ENCODE measurements at places on chromosomes 12 and 14.

GRCh38 chr14:68283378-68284123 is 464.0 kb downstream of the RAD51B start:
- DNase-seq: peak; percentile 51

DNA sequence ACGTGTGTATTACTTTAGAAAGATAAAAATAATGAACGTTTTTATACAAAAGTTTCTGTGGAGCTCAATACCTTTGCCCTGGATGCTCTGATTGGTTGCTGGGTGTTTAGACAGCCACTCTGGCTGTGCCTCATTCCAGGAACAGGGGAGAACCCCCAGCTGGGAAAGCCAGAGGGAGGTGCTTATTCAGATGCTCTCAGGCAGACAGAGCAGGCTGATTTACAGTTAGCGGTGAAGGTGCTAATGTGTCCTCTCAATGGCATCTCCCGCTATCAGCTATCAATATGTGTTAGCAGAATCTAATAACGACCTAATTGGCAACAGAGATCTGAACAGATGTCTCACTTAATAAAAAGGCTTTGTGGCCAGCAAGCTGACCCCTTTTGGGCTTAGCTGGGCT is 402.3 kb downstream of the NUAK1 start:
- DNase-seq: no peak

DNA sequence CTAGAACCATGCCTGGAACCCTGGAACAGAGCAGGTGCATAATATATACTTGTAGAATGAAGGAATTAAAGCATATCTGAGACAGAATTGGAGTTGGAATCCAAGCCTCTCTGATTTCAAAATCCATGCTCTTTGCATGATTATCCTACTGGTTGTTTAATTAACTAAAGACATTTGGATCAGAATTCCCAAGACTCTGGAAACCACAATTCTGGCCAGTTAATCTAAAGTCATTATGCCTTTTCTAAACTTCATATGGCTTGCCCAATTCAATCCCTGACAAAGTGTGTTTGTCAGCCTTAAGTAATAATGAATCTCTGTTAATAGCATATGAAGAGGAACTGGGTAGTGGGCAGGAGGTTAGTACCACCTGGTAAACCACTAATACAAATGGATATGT is 422.6 kb downstream of the ATP23 start:
- DNase-seq: no peak

DNA sequence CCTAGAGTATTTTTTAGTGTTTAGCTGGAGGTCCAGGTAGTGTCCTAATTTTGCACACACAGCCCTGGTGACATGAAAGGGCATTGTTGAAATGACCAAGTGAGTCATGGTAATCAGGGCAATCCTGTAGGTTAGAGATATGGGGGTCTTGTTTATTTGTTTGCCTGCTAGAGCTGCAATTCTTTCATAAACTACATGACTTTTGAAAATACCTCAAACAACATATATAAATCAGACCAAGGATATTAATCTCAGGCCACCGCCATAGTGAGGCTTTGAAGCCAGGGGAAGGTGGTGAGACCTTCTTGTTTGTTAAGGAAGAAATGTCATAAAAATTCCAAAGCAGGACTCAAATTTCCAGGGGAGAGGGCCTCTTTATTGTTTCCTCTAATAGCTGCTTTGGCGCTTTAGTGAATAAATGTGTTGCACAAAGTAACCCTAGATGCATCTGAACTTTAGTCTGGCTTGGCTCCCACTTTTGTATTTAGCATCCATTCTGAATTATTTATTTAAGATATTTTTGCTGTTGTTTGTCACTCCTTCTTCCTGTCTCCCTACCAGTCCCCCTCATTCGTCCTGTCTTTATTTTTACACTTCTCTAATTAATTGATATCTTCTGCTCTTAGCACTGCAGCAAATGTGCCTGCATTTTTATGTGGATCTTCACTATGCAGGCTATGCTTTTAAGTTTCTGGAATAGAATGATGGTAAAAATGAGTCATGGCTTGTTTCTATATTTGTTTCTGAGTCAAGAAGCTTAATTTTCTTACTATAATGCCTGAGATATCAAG is 430.3 kb downstream of the RAD51B start:
- DNase-seq: no peak

DNA sequence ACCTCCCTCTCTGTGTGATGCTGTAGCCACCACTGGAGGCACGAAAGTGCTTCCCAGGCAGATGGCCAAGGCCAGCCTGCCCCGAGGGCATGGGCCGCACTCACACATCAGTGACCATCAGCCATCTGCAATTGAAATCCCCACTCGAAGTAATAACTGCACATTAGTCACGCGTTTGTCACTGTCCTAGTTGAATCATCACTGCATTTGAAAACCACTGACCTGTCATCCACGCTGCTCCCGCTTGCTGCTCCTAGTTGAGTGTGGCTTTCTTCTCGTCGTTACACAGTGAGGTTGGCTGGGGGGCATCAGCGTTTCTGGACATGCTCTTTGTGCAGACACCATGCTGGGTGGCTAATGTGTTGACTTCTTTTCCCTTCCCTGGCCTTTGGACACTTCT is 176.1 kb downstream of the ADGRD1 start:
- no peak for DNase-seq

DNA sequence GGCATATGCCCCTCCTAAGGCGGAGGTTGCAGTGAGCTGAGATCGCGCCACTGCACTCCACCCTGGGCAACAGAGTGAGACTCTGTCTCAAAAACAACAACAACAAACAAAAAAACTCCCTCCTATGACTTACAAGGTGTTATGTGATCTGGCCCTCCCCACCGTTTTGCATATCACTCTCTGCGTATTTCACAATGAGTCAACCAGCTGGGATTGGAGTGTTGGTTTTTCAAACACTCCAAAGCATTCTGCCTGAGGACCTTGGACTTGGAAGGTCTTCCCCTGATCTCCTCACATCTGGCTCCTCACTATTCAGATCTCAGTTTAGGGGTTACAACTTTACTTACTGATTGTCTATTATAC is 14.0 kb downstream of the MANSC1 start:
- no peak for DNase-seq

DNA sequence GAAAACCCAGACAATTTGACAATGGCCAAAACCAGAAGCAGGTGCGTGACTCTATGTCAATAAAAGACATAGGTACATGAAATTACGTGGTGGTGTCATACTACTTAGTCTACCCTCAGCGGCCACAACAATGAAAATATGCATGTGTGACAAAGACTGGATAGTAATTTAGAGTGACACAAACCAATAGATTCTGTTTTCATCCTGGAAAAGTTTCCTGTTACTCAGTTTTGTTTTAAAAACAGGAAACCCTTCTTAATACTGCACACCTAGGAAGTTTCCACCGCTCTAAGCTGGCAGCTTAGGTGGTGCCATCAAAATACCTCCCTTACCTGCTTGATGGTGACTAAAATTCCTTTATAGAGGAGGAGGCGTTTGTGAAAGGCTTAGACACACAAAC is 15.1 kb downstream of the POU6F1 start:
- DNase-seq: no peak

- no peak for DNase-seq
Measured at GRCh38 chr12:3527181-3527580, 36.2 kb downstream of the PRMT8 start.

GRCh38 chr12:78324234-78324633 is 493.5 kb downstream of the NAV3 start:
- DNase-seq: no peak

DNA sequence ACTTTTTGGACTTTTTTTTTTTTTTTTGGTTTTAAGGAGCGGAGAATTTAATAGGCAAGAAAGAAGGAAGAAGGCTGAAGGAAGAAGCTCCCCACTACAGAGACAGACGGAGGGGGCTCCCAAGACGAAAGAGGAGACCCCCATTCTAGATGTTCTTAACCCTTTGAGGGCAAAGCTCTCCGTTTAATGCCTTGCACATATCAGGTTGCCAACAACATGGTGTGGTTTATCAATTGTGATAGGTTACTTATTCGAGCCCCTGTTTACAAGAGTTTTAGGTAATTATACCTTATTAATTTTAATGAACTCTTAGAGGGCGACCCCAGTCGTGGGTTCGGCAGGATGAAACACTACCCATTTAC is 1.2 kb upstream of the FBXO33 start:
- DNase-seq: no peak

DNA sequence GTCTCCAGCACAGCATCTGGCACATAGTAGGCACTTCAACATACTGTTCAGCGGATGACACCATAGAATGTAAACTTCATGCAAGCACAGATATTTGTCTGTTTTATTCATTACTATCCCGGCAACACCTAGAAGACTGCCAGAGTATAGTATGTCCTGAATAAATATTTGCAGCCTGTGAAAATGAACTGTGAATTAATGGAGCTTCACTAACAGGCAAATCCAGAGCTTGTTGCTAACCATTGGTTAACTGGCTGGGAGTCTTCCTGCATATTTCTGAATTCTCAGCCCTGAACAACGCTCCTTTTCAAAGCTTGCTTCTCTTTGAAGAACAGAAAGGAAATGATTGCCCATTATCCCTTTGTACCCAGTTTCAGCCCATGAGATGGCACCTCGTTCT is 243.3 kb upstream of the CRY1 start:
- DNase-seq: no peak

DNA sequence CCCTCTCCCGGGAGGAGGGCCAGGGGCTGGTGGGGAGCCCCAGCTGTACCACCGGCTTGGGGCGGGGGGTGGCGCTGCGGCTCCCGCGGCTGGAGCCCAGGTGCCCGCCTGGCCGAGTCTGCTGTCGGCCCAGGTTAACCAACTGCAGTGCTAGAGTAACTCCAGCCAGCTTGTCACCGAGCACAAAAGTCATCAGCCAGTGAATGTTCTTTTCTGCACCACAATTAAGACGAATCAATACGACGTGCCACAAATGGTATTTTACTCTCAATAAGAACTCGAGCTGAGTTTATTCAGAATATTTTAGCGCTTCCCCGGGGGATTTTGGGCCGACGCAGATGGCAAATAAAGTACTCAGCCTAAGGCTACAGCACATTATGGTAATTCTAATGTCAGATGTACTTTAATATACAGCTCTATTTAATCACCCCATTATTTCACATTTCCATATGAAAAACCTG is 83.2 kb downstream of the BCL11B start:
- DNase-seq: peak; percentile 63

- no peak for DNase-seq
Measured at GRCh38 chr12:6533653-6533922, 729 bp upstream of the GAPDH start.

- no peak for DNase-seq
Measured at GRCh38 chr12:20931894-20932293, 121.4 kb downstream of the SLCO1B3 start.

DNA sequence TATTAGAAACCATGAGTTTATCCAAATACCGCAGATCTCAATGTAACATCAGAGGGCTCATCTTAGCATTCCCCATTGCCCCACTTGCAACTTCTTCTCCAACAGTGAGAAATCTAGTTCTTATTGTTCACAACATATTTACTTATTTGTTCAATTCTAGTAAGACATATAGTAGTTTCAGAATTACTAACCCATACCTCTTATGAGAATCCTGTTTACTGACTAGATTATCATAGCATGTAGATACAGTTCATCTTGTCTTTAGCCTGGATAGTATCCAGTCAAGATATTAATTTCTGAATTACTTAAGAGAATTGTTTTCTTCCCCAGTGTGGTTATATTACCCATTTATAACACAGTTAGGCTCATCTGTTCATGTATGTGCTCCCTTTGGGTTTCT is 80.6 kb downstream of the NIN start:
- no peak for DNase-seq

DNA sequence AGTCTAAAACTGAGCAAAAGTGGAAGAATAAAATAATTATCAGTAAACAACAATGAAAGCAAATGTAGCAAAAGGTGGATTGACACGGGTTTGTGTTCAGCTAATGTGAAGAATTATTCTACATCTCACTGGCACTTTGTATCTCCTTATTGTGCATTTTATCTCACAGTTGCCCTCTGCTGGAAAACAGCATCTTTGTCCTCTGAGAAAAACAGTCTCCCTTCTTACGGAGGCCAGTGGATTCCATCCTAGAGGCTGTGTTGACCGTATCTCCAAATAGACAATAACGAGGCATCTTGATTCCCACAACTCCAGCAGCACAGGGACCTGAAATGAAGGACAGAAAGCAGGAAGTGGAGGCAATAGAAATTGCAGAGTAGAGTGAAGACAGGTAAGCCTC is 51.3 kb upstream of the PLBD1 start:
- no peak for DNase-seq

DNA sequence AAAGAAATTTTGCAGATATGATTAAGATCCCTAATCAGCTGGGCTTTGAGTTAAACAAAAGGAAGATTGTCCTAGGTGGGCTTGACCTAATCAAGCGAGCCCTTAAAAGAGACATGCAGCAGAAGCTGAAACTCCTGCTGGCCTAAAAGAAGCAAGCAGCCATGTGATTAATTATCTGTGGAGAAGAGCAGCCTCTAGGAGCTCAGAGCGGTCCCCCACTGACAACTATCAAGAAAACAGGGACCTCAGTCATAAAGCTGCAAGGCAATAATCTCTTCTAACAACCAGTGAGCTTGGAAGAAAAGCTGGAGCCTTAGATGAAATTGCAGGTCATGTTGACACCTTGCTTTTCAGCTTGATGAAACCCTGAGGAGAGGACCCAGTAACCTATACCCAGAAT is 288.9 kb upstream of the CLEC14A start:
- DNase-seq: no peak

DNA sequence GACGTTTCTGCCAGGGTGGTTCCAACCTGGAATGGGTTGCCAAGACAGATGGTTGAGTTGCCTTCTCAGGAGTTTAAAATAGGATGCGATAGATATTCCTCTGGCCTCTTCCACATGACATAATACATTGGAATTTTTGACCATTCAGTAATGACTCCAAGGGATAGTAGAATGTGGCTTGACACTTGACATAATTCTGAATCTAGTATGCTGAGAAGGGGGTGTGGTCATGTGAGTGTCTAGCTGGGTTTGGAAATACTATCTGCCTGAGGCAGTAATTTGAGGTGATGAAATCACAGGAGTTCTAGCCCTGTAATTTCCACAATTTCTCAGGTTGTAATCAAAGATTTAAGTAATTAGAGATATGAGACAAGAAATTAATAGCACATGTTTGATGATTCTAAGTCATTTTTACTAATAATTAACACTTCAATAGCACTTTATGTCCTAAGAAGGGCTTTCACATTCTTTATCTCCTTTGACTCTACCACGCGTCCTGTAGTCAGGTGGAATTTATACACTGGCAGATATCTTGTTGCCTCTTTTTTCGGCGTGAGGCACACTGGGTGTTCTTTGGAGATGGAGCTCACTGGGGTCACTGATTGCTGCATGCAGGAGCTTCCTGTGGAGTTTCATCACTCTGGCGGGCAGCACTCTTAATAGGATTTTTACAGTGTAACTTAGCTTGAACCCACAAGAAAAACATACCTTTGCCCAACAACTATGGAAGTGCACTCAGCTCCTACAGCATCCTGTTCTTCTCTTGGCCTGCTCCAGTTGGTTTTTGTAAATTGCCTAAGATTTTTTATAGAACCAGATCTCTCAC is 3.2 kb upstream of the AMIGO2 start:
- no peak for DNase-seq

DNA sequence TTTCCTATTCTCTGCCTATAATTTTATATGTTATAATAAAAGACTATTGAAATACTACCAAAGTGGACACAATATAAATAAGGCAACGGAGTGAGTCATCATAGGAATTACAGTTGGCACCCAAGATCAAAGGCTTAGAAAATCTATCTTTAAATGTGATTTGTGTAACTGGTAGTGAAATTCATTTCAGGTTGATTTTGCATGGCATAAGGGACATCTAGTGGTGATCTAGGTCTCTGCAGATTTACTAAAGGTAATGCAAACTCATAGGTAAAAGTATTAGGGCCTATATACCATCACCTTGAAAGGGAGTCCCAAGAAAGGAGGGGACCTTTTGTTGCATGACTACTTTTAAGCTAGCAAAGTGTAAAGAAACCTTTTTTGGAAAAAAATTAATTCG is 527.2 kb downstream of the NRXN3 start:
- DNase-seq: no peak

All from activated CD4-positive, alpha-beta T cell treated with anti-CD3 and anti-CD28 coated beads, Interleukin-2, amount 50 U/mL, for 48 hours (primary cell).